ENCODE measurements at places on chromosomes 4 and X. TPM values are rescaled to one million over a fixed set of nuclear protein-coding genes. Genes with fewer than 3 reads are reported as not detected.

- DNase-seq: no peak
These were observed 34.8 kb downstream of the CCNQ start for GRCh38 chrX:153564047-153564606.

DNA sequence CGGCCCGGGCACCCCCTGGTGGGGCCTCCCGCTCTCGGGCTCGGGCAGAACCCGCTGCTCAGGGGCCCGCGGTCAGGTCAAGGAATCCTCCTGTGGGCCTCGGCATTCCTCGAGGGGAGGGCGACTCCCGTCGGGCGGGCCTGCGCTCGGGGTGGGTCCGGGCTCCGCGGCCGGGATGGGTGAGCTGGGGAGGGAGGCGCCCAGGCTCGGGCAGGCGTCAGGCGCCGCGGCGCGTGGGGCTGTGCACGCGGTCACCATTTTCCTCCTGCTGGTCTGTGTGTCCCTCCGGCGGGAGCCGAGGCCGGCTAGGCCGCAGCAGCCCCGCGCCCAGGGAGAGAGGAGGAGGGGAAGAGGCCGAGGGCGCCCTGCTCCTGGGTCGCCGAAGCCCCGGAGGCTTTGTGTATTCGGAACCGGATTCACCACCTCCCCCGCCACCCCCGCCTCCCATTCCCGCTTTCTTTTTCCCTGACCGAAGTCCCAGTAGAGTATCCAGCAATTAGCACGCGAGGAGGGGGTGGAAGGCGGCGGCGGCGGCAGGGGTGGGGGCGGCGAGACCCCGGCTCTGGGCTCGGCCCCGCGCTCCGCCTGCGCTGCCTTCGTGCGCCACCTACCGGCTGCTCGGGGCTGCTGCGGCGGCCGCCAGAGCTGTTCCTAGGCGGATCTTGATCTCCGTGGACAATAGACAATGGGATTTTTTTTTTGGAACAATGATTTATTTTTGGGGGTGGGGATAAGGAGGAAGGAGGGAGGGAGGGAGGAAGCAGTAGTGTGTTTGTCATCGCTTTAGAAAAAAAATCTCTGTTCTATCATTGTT, 99.0 kb upstream of the MAML3 start:
- no peak for DNase-seq

- DNase-seq: no peak
These were observed 20.3 kb downstream of the PLRG1 start for GRCh38 chr4:154529728-154530519.

- no peak for DNase-seq
These were observed 368.8 kb downstream of the ANKRD50 start for GRCh38 chr4:124343661-124344171.

DNA sequence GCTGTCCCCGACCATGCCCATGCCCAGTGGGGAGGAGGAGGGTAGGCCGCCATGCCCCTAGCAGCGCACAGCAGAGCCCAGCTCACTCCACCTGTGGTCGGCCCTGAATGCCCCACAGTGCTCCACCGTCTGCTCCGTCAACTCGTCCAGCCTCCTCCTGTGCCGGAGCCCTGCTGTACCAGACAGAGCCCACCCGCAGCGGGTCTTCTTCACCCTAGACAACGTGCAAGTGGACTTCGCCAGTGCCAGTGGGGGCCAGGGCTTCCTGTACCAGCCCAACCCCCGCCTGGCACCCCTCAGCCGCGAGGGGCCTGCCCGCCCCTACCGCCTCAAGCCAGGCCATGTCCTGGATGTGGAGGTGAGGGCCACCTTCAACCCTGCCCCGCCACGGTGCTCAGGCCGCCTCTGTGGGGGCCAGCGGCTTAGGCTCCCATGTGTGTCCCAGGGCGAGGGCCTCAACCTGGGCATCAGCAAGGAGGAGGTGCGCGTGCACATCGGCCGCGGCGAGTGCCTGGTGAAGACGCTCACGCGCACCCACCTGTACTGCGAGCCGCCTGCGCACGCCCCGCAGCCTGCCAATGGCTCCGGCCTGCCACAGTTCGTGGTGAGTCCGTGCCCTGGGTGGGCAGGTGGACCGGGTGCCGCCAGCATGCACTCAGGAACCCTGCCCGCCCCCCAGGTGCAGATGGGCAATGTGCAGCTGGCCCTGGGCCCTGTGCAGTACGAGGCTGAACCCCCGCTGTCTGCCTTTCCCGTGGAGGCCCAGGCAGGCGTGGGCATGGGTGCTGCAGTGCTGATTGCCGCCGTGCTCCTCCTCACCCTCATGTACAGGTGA, 6.9 kb upstream of the SRPK3 start:
- no peak for DNase-seq

- DNase-seq: no peak
These were observed 53.9 kb downstream of the BCOR start for GRCh38 chrX:40043895-40044294.

- no peak for DNase-seq
These were observed 16.3 kb downstream of the MAML3 start for GRCh38 chr4:140137671-140138070.

GRCh38 chrX:154495472-154495922, 5.1 kb upstream of the SLC10A3 start:
- DNase-seq: no peak

- DNase-seq: no peak
These were observed 160.7 kb upstream of the CPXCR1 start for GRCh38 chrX:88586317-88586716.

- DNase-seq: peak; percentile 42
These were observed at the start of gene LRP2BP for GRCh38 chr4:185395238-185395955. Gene LRP2BP (minus strand): TSS chr4:185395924. CDS start chr4:185378186, 17,738 bp downstream.

GRCh38 chr4:8046925-8047541, 107.4 kb upstream of the AFAP1 start:
- no peak for DNase-seq

DNA sequence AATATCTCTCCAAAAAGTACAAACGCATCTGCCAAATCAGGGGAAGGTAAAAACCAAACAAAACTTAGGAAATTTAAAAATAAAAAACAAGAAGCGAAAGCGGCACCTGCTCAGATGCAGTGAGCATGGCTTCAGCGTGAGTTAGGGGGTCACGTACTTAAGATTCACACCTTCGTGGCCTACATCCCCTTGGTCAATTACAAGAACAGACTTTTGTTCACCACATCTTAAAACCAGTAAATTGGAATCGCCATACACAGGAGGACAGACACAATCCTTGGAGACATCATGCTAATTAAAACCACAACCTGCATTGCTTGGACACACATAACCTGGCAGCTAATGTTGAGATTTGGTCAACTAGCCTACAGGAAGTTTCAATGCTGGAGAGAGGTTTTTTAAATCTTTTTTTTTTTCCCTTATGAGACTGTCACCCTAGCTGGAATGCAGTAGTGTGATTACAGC, 12.5 kb upstream of the SEL1L3 start:
- DNase-seq: no peak

DNA sequence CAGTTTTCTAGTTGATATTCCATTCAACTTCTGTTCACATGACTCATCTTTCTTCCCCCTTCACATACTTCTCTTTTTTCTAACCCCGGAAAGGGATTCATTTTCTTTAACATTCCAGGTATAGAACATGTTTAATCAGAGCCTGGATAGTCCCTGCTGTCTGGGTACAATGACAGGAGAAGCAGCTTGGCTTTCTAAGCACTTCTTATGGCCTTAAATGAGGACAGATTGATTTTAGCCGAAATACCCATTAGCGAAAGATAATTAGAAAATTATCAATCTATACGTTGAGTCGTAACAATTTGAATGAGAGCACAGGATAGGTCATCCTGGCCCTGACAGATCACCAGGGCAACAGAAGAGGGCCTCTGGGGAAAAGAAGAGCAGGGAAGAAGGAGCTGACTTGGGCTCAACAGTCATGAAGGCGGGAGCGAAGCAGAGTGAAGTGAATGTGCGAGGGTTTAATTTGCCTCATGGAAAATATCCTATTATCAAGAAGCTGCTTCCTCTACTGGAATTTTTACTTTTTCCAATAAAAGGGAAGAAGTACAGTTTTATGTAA, 62.2 kb downstream of the PPP1R2C start:
- no peak for DNase-seq

DNA sequence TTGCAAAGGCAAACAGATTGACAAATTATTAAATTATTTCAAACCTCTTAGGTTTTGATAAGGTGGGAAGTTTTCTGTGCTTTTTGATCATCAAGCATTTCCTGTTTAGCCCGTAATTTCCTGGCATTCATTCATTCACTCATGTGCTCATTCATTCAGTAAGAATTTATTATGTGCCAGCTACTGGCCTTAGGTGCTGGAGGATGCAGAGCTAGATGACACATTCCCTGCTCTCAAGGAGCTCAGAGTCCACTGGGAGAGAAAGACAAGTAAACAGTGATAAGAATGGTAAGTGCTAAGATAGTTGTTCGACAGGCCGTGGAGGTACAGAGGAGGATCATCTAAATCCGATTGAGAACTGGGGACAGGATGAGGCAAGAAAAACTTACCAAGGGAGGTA, 153.0 kb downstream of the DCTD start:
- DNase-seq: no peak

- peak; percentile 55 for DNase-seq
These were observed 40.6 kb upstream of the IL21 start for GRCh38 chr4:122661176-122662160.

DNA sequence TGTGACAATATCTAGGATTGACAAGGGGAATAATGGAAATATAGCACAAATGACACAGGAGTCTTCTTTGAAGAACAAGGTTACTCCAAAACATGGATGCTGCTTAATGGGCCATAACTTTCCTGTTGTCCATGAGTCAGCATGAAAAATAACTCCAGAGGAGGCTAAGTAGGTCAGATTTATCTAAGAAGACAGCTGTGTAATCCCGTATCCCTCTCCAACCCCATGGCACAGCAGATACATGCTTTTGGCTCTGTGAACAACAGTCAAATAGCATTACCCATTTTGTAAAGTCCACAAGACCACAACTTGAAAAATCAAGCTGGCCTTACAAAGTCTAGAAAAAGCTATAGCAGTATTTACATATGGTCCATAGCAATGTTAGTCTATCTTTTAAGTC, 2.1 kb upstream of the TMEM131L start:
- peak; percentile 61 for DNase-seq

DNA sequence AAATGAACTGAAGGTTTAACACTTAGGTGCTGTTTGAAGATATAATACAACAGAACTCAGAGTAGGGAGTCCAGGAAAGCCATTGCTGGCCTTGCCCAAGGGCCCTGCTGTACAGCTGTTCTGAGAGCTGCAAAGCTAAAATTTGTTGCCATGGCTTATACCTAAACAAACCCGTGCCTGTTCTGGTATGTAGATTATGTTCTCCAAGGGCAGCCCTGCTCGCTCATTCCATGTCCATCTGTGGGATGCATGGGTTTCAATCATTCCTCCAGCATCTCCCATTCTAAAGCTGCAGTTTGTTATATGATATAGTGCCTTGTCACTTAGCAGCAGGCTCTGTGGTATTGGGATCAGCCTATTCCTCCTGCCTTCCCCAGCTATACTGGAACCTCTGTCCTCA, 80.8 kb upstream of the BMPR1B start:
- no peak for DNase-seq

DNA sequence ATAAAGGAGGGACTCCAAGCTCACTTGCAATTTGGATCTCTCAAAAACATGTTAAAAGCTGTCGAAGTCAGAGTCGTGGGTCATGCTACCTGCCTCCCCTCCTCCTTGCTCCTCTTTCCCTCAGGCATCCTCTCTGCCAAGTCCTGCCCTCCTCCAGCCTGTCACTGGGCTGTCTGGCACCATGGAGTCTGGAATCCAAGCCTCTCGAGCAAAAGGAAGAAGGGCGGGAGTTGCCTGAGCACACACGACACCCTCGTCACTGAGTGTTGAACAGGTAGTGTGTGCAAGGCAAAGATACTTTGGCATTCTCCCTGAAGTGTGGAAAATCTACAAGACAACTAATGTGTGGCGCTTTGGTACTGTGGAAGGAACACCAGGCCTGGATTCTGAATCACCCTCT, 62.2 kb downstream of the HAUS3 start:
- no peak for DNase-seq

DNA sequence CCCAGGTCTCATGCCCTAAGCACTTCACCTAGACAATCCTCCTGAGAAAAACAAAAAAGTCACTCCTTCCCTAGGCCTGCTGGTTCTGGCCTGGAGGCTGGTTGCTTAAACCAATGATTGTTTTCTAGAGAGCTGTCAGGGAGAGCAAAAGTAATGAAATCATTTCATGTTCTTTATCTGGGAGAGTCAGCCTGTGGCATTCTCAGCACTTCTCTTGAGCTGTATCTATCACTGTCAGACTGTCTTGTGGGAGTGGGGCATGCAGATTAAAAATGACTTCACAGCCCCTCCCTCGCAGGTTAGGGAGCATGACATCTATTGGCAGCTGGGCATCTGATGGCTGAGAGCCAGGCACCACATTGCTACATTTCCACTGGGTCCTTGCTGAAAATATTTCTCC, 20.4 kb upstream of the TMEM154 start:
- no peak for DNase-seq

GRCh38 chr4:70946939-70947338, 44.8 kb downstream of the MOB1B start:
- DNase-seq: no peak

- no peak for DNase-seq
These were observed 116.9 kb downstream of the STPG2 start for GRCh38 chr4:98026362-98026761.

- DNase-seq: no peak
These were observed 950.5 kb upstream of the HS3ST1 start for GRCh38 chr4:12379191-12379590.

DNA sequence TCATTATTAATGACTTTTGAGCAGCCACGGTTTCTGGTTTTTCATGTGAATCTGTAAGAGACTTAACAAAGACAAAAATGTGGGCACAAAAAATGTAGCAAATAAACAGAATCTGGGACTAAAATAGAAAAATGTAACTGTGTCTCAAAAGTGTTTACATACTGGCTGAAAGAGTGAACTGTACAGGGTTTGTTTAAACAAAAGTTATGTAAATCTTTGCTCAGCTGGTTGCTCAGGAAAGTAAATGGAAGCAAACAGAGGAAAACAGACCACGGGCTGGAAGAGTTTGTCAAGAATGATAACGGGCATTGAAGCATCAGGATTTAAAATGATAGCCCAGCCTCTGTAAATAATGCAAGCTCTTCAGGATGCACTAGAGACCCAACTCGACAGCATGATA, 921.8 kb upstream of the FTHL17 start:
- DNase-seq: no peak

DNA sequence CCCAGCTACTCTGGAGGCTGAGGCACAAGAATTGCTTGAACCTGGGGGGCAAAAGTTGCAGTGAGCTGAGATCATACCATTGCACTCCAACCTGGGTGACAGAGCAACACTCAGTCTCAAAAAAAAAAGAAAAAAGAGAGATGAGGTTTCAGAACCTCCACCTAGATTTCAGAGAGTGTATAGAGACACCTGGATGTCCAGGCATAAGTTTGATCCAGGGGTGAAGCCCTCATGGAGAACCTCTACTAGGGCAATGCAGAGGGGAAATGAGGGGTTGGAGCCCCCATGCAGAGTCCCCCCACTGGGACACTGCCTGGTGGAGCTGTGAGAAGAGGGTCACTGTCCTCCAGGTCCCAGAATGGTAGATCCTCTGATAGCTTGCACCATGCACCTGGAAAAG, 92.8 kb upstream of the HSD17B10 start:
- no peak for DNase-seq

Gene FHDC1
- total RNA-seq: 2.1 TPM

Gene CYSLTR1
- total RNA-seq: not detected

Gene EFHC2
- total RNA-seq: 0.81 TPM

Gene PRKG2
- total RNA-seq: 0.51 TPM

Gene RRH
- total RNA-seq: not detected

Gene CFAP299
- total RNA-seq: not detected

Gene RASGEF1B
- total RNA-seq: 1.0 TPM

Gene GBA3
- 0.63 TPM for total RNA-seq

Gene DCAF12L1
- 10.7 TPM for total RNA-seq

Gene TBX22
- total RNA-seq: not detected

Gene TCEAL7
- total RNA-seq: 16.0 TPM
